Forelimb muscle (tissue), 1 donor: ENCODE measurements at places on chromosomes 12 and 14. TPM values are rescaled to one million over a fixed set of nuclear protein-coding genes. Genes with fewer than 3 reads are reported as not detected.

The PCED1B gene
- polyA plus RNA-seq: 0.47 TPM

The RIPK3 gene
- 1.1 TPM for polyA plus RNA-seq

The CISTR gene
- polyA plus RNA-seq: not detected

The MSI1 gene
- polyA plus RNA-seq: 4.4 TPM

The VRTN gene
- polyA plus RNA-seq: 0.05 TPM

The CCDC184 gene
- 3.0 TPM for polyA plus RNA-seq

The IRF2BPL gene
- 21.5 TPM for polyA plus RNA-seq

The RBM19 gene
- 17.1 TPM for polyA plus RNA-seq

The PLBD1 gene
- 20.0 TPM for polyA plus RNA-seq

DNA sequence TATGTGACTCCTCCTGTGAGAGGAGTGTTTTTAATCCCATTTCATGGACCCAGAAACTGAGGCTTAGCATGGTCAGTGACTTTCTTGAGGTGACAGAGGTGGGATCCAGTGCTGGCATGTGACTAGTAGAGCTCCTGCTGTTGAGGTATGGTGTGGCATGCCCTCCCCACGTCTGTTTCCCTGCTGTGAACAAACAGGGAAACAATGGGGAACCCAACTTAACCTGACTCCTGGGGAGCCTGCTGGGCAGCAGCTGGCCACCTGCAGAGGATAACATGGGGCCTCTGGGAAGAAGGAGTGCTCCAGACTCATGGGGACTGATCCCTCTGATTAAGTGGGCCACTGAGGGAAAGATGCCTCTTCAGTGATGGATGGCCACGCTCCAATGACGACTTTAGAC lies 114.0 kb downstream of the BEGAIN start:
- no peak for DNase-seq

DNA sequence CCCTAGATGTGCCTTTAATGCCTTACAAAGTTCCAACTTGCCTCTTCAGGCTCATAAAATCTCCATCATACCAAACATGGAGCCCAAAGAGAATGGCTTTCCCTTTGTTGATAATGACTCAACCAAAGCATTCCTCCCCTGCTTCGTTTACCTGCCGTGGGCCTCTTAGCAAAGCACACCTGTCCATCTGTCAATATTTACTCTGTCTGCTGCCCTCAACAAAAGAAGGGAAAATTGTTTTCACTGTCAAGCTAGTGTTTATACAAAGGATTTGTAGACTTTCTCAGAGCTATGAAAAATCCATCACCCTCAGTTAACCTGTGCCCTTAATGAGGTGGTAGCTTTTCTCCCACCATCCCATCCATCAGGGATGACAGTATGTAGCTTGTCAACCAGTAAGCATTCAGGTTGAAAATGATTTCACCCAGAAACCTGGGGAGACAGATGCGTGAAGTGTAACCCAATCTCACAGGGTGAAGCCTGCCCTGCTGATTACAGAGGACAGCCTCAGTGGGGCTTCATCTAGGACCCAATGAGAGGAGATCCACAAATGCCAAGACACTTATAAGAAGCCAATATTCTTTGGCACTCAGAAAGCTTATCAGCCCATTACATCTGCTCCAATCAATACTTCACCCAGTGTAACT lies 278.1 kb downstream of the NUAK1 start:
- DNase-seq: no peak

GRCh38 chr12:44307506-44308168 lies 471.8 kb downstream of the TMEM117 start:
- no peak for DNase-seq

DNA sequence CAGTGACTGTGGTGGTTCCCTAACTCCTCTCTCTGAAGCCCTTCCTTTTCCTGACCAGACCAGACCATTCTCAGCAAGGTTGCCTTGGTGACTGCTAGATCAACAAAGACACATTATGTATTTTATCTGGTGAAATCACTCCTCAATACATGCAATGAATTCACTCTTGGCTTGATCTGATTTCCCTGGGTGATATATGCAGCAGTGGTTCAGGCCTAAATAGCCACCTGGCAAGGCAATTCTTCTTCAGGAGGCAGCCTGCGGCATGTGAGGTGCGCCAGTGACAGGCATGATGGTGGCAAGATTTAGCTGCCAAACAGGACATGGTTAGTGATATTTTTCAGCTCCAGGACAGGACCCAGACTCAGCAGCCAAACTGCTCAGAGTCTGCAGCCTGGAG lies 350.3 kb upstream of the CCDC196 start:
- peak; percentile 62 for DNase-seq

- DNase-seq: no peak
Observed at GRCh38 chr12:13981990-13982389, 588 bp upstream of the GRIN2B start.

- DNase-seq: no peak
Observed at GRCh38 chr12:89339526-89339925, 12.8 kb downstream of the DUSP6 start.

DNA sequence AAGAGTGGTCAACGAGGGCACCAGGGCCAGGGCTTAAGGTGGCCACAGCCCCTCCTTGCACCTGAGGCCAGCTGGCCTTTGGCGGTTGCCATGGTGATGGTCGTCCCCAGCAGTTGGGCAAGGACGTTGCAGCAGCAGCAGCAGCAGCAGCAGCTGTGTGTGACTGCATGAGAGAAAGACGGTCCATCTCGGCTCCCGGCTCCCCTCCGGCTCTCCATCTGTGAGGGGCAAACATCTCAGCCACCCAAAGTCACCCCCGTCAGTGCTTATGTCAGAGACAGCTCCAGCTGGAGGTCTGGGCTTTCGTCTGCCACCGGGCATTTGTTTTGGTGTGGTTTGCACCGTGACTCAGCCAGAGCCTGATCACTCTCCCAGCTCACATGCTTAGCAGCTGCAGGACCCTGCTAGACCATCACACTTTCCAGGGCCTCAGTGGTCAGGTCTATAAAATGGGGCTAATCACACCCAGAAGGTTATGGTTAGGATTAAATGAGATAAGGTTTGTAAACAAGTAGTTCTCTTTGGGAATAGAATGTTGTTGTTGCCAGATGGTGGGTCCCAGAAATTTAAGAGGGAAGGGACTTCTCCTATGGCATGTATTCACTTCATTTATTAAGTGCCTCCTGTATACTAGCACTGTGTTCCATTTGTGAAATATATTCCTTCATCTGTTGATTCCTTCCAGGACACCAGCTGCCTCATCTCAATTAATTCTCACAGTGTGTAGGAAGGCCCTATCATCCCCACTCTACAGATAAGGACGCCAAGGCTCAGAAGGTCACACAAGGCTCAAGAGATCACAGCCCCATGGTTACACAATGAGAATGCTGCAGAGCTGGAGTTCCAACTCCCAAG lies 212.6 kb upstream of the LHX5 start:
- no peak for DNase-seq

GRCh38 chr12:86290615-86291014 lies 34.4 kb upstream of the MGAT4C start:
- DNase-seq: no peak

- DNase-seq: no peak
Observed at GRCh38 chr14:95431199-95432143, 85.0 kb downstream of the SYNE3 start.
